ENCODE measurements at places on chromosomes 16 and 17. TPM values are rescaled to one million over a fixed set of nuclear protein-coding genes. Genes with fewer than 3 reads are reported as not detected.

DNA sequence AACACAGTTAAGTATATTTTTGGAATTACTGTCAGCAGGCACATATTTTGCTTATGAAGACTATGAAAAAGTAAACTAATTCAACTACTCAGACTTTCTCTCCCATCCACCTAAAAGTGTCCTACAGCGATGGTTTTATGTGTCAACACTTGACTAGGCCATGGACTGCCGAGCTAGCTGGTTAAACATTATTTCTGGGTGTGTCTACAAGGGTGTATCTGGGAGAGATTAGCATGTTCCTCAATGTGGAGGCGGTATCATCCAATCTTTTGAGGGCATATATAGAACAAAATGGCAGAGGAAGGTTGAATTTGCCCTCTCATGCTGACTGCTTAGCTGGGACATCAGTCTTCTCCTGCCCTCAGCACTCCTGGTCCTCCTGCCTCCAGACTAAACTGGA lies 82.7 kb upstream of the CDYL2 start:
- H3K27ac ChIP-seq: no peak overlapping the region
- H3K4me1 ChIP-seq: no peaks in the 10 kb centered on the region
- no peak overlapping the region for H3K4me3 ChIP-seq
- no peaks in the 10 kb centered on the region for H3K36me3 ChIP-seq
- DNase-seq: no peak

GRCh38 chr17:49578414-49578813 lies 2.7 kb downstream of the NXPH3 start:
- no peaks in the 10 kb centered on the region for H3K36me3 ChIP-seq
- DNase-seq: no peak
- no peak overlapping the region for H3K4me3 ChIP-seq
- H3K27ac ChIP-seq: no peak overlapping the region
- H3K4me1 ChIP-seq: peaks cover 16% of the 10 kb centered on the region
- peaks cover 25% of the 10 kb centered on the region for H3K27me3 ChIP-seq

DNA sequence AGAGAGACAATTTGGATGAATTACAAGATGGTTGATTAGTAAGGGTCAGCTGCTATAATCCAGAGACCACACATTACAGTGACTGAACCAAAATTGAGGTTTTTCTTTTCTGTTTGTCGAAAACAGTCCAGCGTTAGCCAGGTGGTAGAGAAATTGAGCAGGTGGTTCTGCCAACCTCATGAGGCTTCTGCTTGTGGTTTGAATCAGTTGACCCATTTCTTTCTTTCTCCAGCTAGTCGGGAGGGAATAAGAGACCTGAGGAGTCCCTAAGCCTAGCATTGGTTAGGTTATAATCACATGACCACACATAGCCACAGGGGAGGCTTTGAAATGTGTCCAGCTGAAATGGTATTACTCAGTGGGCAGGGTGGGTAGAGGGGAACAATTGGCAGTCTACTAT lies 504.6 kb downstream of the HS3ST4 start:
- peaks cover 12% of the 10 kb centered on the region for H3K4me1 ChIP-seq
- no peak overlapping the region for H3K4me3 ChIP-seq
- DNase-seq: no peak
- H3K27me3 ChIP-seq: no peaks in the 10 kb centered on the region
- no peak overlapping the region for H3K27ac ChIP-seq

- no peak for DNase-seq
- H3K4me1 ChIP-seq: peaks cover 34% of the 10 kb centered on the region
- H3K4me3 ChIP-seq: peak within 1 kb of the TSS; percentile 44
- H3K36me3 ChIP-seq: no peaks in the 10 kb centered on the region
- no peak within 1 kb of the TSS for H3K27ac ChIP-seq
Measured at GRCh38 chr17:78130437-78131101, at the start of gene TMC8. Gene TMC8 (plus strand): TSS chr17:78130771. CDS start chr17:78131589, 818 bp downstream.

- peak overlapping the region; percentile 87 for H3K27ac ChIP-seq
- DNase-seq: no peak
- no peak overlapping the region for H3K4me3 ChIP-seq
Measured at GRCh38 chr16:49644145-49644463, 211.8 kb downstream of the ZNF423 start.

DNA sequence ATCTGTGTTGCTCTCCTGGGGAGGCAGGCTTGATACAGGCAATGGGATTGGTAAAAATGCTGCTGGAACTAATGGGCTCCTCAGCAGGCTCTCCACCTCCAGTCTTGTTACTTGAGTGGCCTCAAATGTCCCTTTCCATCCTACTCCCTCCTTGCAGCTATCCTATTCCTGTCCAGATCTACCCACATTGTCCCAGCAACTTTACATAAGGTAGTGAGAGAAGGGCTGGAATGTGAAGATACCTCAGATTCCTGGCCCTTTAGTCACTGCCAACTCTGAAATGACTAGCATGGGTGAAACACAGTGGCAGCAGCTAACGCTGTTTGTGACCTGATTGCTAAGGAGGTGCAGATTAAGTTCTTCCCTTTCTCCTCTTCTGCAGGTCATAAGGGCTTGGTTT lies 210.1 kb upstream of the HS3ST4 start:
- no peak overlapping the region for H3K27ac ChIP-seq
- H3K4me1 ChIP-seq: peaks cover 6% of the 10 kb centered on the region

- H3K36me3 ChIP-seq: no peaks in the 10 kb centered on the region
- no peak overlapping the region for H3K27ac ChIP-seq
- H3K4me3 ChIP-seq: peak overlapping the region; percentile 80
- H3K27me3 ChIP-seq: no peaks in the 10 kb centered on the region
- H3K4me1 ChIP-seq: peaks cover 59% of the 10 kb centered on the region
- no peak for DNase-seq
Measured at GRCh38 chr17:57662041-57662440, 83.1 kb downstream of the CCDC182 start.

- H3K36me3 ChIP-seq: peaks cover 77% of the 10 kb centered on the region
- H3K27me3 ChIP-seq: peaks cover 26% of the 10 kb centered on the region
- no peak for DNase-seq
Measured at GRCh38 chr16:5768445-5768844, 670.9 kb upstream of the EEF2KMT start.

GRCh38 chr16:47467501-47467900 lies 6.4 kb downstream of the PHKB start:
- no peak overlapping the region for H3K27ac ChIP-seq
- H3K4me1 ChIP-seq: peaks cover 26% of the 10 kb centered on the region
- no peak overlapping the region for H3K4me3 ChIP-seq
- H3K36me3 ChIP-seq: no peaks in the 10 kb centered on the region
- H3K27me3 ChIP-seq: no peaks in the 10 kb centered on the region

GRCh38 chr16:75380870-75381269 lies 52.4 kb downstream of the CFDP1 start:
- peaks cover 17% of the 10 kb centered on the region for H3K4me1 ChIP-seq
- no peaks in the 10 kb centered on the region for H3K27me3 ChIP-seq
- H3K27ac ChIP-seq: no peak overlapping the region
- no peak overlapping the region for H3K4me3 ChIP-seq
- peaks cover 9% of the 10 kb centered on the region for H3K36me3 ChIP-seq
- no peak for DNase-seq

DNA sequence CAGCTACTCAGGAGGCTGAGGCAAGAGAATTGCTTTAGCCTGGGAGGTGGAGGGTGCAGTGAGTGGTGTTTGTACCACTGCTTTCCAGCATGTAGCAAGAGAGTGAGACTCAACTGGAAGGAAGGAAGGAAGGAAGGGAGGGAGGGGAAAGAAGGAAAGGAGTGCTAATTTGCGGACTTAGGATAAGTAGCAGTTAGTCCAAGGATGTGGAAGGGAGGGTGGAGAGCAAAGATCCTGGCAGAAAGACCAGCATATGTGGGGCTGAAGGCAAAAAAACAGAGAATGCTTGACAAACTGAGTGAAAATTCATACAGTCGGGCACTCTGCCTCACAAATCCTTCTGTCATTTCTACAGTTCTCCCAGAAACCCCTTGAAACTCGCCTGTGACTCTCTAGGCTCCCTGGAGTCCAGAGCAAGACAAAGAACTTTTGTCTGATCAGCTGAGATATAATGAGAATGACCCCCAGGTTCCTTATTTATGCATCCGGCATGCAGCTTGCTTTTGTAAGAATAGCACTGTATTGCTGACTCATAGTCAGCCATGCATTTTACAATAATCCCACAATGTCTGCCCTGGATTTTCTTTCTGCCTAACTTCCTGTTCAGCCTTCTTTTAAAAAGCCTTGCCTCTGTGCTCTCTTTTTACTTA lies 31.5 kb downstream of the CDK5RAP3 start:
- H3K27me3 ChIP-seq: no peaks in the 10 kb centered on the region
- H3K36me3 ChIP-seq: no peaks in the 10 kb centered on the region

GRCh38 chr16:2083876-2084780 lies 36.3 kb downstream of the TSC2 start:
- H3K4me3 ChIP-seq: no peak overlapping the region
- H3K27me3 ChIP-seq: no peaks in the 10 kb centered on the region
- H3K4me1 ChIP-seq: no peaks in the 10 kb centered on the region
- no peak overlapping the region for H3K27ac ChIP-seq

DNA sequence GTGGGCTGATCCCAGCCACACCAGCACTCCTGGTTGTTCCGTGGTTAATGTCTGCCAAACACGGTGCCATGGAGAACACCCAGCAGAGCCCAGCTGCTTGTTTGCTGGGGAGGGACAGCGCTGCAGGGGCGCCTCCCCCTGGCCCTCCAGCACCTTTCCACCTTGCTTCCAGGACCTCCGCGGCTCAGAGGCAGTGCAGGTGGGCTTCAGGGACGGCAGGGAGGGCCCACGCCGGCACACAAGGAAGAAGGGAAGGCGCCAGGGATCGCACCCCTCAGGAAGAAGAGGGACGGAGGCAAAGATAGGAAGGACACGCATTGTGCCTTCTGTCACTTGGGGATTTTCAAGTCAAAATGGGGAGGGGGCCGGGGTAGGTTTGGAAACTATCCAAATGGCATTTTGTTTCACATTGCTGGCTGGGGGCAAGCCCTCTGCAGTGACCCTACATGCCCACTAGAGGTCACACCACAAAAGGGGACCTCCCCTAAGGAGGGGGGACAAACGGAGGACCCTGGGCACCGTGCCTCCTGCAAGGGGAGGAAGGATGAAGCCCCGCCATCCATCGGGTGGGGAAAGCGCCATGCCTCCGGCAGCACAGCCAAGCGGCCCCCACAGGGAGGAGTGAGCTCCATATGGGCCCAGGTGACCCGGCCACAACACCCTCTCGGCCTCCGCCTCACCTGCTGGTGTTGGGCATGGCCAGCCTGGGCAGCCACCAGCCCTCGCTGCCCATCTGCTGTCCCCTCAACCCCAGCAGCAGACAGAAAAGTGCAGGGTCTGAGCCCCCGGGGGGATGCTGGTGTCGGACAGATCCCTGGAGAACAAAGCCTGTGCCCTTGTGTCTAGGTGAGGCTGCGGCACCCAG lies 7.5 kb upstream of the C16orf95 start:
- no peak overlapping the region for H3K4me3 ChIP-seq
- DNase-seq: peak; percentile 78
- H3K27ac ChIP-seq: no peak overlapping the region
- no peaks in the 10 kb centered on the region for H3K27me3 ChIP-seq

- H3K27me3 ChIP-seq: no peaks in the 10 kb centered on the region
- H3K36me3 ChIP-seq: peaks cover 6% of the 10 kb centered on the region
- no peak for DNase-seq
- H3K27ac ChIP-seq: no peak overlapping the region
Measured at GRCh38 chr16:89861648-89862047, 11.7 kb upstream of the TCF25 start.

GRCh38 chr16:75238132-75238852 lies 13.1 kb downstream of the BCAR1 start:
- H3K27me3 ChIP-seq: no peaks in the 10 kb centered on the region
- H3K4me3 ChIP-seq: no peak overlapping the region
- H3K27ac ChIP-seq: no peak overlapping the region
- peak; percentile 15 for DNase-seq
- H3K4me1 ChIP-seq: peaks cover 19% of the 10 kb centered on the region
- peaks cover 42% of the 10 kb centered on the region for H3K36me3 ChIP-seq

GRCh38 chr17:31931756-31932155 lies 5.1 kb upstream of the SUZ12 start:
- H3K4me3 ChIP-seq: no peak overlapping the region
- no peak overlapping the region for H3K27ac ChIP-seq
- DNase-seq: no peak
- no peaks in the 10 kb centered on the region for H3K27me3 ChIP-seq
- 0 out of 2 replicates have a peak, but pooled peaks cover 2% of the 10 kb centered on the region for H3K4me1 ChIP-seq

DNA sequence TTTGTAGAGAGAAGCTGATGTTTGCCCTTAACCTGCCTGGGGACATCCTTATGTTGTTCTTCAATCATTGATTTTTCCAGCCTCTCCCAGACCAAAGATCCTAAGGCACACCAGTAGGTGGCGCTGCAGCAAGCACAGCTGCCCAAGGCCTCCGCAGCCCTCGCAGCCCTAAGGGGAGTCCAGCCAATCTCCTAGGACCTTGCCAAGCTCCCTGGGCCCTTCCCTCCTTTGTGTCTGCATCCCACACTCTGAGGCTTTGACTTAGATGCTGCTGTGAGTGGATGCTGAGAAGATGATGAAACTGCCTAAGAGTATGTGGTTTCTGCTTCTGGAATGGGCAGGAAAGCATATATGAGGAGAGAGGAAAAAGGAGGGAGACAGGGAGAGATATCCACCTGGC lies 47.1 kb downstream of the SPACA3 start:
- DNase-seq: peak; percentile 85
- H3K36me3 ChIP-seq: 0 out of 2 replicates have a peak, but pooled peaks cover 2% of the 10 kb centered on the region

- H3K27ac ChIP-seq: no peak overlapping the region
- H3K4me3 ChIP-seq: no peak overlapping the region
- DNase-seq: no peak
Measured at GRCh38 chr16:55842369-55843104, 9.6 kb upstream of the CES1 start.

GRCh38 chr16:4931381-4931780 lies 5.6 kb downstream of the PPL start:
- peaks cover 11% of the 10 kb centered on the region for H3K36me3 ChIP-seq
- H3K4me1 ChIP-seq: peaks cover 3% of the 10 kb centered on the region
- no peak for DNase-seq
- H3K27ac ChIP-seq: no peak overlapping the region
- no peaks in the 10 kb centered on the region for H3K27me3 ChIP-seq

DNA sequence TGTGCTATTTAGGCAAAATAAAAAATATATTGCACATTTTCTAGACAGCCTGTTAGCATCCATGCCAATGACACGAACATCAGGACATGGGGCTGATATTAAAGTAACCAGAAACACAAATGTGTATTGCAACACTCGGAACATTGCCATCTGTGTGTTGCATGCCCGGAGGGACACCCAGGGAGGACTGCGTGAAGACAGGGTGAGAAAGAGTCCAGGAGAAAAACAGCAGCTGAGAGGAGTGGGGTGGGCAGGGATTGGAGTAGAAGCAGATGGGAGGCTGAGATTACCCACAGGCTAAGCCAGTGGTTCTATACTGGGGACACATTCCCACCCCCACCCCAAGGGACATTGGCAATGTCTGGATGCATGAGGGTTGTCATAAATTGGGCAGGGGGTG lies 114.8 kb downstream of the GRIN2A start:
- H3K27me3 ChIP-seq: no peaks in the 10 kb centered on the region
- H3K27ac ChIP-seq: no peak overlapping the region
- no peak overlapping the region for H3K4me3 ChIP-seq
- H3K4me1 ChIP-seq: peaks cover 3% of the 10 kb centered on the region
- DNase-seq: no peak

Gene RASL10B
- 25.3 TPM for total RNA-seq

Gene ADAP2
- total RNA-seq: 0.69 TPM

Gene LDHD
- 12.6 TPM for total RNA-seq

Gene HSPB9
- total RNA-seq: 0.57 TPM

Gene CCL8
- total RNA-seq: not detected

Gene ELMO3
- 15.3 TPM for total RNA-seq

Gene TEX14
- 1.4 TPM for total RNA-seq

Gene CRYBA1
- total RNA-seq: not detected

Gene C16orf96
- 2.1 TPM for total RNA-seq

Gene PYDC1
- 9.5 TPM for total RNA-seq

Gene GAS2L2
- 0.15 TPM for total RNA-seq

Gene WDR59
- 111 TPM for total RNA-seq

Gene GLP2R
- total RNA-seq: not detected

Data from WTC11 (cell line).